ENCODE measurements at places on chromosomes 6 and 20.

DNA sequence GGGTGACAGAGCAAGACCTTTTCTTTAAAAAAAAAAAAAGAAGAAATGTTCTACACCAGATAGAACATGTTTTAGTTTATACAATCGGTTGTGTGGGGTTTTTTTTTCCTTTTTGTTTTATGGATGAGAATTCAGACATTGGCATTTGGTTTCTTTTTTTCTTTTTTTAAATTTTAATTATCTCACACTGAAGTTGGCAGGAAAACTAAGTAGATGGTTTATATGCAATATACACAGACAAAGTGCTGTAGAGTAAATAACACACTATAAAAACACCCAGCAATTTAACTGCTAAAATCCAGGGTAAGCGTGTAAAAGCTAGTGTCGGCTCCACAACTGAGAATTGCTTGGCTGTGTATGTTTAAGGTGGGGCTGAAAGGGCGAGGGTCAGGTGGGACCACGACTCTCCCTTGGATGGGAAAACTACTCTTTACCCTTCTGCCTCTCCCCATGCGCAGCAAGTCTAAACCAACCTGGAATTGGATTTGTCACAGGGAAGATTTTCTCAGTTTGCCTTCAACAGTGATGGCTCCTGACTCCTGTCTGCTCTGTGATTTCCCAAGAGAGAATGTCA lies 147.1 kb upstream of the MARCKS start:
- no peak for DNase-seq

DNA sequence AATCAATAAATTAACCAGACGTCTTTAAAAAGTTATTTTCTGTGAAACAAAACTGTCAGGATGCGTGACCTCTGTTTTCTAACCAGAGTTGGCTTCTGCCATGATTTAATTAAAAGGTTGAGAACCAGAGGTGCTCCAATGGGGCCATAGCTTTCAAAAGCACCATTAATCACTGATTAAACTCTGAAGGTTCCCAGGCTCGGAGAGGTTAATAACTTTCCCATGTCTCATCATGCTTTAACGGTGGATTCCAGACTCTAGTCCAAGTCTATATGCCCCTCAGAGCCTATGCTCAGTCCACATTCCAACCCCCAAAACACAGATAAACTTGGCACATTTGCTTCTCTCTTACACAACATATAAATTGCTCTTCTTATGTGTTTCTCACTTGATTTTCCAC lies 95.5 kb downstream of the SNAP91 start:
- DNase-seq: no peak

DNA sequence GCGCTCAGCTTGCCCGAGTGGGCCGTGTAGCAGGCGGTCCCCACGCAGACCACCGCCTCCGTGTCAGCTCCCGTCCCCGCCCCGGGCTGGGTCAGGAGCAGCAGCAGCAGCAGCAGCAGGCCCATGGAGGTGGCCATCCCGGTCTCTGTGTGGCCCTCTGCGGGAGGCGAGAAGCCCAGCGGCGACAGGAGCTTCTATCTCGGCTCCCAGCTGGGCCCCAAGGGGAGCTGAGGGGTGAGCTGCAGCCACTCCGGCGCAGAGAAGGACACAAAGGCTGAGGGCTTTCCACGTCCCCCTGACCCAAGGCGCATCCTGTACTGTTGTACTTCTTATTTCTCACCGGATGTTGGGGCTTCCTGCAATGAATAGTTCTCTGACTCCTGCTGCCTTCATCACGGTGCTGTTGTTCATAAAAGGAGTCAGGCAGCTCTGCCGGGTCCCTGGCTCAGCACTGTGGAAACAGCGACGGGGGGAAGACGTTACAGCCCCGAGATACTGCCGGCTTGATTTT lies at the start of gene CD93:
Gene CD93 (minus strand): TSS at position 269 of the 511 bp plus-strand sequence. CDS start 132 bp downstream, at position 137.
- no peak for DNase-seq

GRCh38 chr6:1832844-1833787 lies 223.4 kb downstream of the FOXC1 start:
- no peak for DNase-seq

- DNase-seq: no peak
Measured at GRCh38 chr20:51169813-51170212, 146.9 kb upstream of the KCNG1 start.

DNA sequence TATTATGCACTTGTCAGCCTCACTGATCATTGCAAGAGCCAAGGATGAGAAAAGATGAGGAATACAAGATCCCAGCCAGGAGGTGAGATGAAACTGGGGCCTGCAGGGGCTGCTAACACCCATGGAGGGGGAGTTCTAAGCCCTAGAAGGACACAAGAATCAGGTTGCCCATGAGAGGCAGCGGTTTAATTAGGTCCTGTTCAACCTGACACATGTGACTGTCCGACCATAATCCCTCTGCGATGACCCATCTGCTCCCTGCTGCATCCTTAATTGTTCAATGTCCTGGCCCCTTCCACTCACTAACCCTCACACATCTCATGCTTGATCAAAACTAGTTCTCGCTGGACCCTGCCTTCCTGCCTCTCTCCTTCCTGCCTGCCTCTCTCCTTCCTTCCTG lies 52.2 kb upstream of the NNAT start:
- DNase-seq: no peak

DNA sequence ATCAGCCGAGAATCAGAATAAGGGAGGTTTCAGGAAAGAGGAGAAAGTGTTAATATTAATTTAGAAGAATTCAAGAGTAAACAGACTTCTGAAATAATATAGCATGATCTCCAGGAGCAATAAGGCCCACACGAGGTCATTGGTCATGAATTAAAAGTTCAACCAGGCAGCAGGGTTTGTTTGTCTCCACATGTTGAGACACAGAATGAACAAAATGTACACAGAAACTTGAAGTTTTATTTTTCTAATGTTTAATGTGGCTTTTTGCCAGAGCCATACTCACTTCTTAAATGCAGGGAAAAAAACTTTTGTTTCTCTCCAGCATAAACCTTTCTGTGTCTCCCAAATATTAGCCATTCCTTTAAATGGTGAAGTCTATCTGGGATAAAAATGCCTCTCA lies 504.5 kb downstream of the HDGFL1 start:
- DNase-seq: no peak

- DNase-seq: no peak
Measured at GRCh38 chr20:5001174-5002076, at the start of gene SLC23A2. Gene SLC23A2 (minus strand): TSS chr20:5001510. CDS start chr20:4932562, 68,948 bp downstream.

DNA sequence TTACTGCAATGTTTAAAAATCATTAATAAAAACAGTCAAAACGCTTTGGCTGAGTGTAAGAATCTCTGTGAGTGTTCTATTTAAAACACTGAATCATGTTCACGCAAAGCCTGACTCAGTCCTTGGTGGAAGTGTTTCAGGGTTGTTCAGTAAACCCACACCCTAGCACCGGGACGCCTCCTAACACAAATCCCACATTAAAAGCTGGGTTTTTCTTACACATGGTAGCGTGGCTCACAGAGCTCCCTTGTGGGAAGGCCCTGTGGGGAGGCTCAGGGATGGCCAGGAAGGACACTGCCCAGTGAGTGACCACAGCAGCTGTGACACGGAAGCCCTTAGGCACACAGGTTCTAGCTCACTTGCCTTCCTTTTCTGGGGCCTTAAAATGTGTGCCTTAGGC lies 80.2 kb downstream of the GMPR start:
- peak; percentile 29 for DNase-seq

GRCh38 chr6:139334806-139335446 lies 39.5 kb downstream of the CITED2 start:
- peak; percentile 67 for DNase-seq

- DNase-seq: no peak
Measured at GRCh38 chr20:3839328-3839727, 7.3 kb upstream of the MAVS start.

GRCh38 chr6:158503846-158504245 lies 56.0 kb upstream of the TMEM181 start:
- no peak for DNase-seq

GRCh38 chr20:21936261-21936660 lies 230.8 kb downstream of the PAX1 start:
- no peak for DNase-seq

DNA sequence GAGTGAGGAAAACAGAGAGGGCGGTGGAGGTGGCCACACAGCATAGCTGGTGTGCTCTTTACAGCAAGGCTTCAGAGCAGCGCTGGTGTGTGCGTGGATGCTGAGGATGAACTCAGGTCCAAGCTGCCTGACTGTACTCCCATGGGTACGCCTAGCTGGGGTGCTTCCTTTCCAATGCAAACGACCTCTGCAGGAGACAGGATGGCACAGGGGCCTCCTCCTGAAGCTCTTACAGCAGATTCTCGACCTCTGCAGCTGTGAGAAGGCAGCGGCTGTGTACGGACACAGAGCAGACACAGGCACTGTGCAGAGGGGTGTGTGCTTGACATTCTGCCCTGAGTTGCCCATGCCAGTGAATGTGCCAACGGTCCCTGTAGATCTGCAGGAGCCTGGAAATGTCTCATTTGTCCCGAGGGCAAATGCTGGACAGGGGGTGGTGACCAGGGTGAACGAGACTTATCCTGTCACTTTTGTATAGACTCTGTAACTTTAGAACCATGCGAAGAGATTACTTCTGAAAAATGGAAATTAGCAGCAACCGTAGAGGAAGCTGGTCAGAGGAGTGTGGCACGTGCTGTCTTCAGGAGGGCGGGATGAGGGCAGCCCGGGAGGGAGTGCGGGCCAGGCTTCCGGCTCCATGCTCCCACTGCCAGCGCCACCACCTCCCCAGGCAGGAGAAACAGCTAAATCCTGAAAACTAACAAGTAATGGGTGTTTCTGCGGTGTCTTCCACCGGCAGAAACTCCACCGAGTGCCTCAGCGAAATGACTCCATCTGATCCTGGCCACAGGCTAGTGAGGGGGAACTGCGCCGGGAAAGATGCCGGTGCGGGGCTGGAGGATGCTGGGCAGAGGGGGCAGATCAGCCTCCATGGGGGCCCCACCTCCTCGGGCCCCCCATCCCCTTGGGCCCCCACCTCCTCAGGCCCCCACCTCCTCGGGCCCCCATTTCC lies 120.9 kb upstream of the RPS6KA2 start:
- no peak for DNase-seq

DNA sequence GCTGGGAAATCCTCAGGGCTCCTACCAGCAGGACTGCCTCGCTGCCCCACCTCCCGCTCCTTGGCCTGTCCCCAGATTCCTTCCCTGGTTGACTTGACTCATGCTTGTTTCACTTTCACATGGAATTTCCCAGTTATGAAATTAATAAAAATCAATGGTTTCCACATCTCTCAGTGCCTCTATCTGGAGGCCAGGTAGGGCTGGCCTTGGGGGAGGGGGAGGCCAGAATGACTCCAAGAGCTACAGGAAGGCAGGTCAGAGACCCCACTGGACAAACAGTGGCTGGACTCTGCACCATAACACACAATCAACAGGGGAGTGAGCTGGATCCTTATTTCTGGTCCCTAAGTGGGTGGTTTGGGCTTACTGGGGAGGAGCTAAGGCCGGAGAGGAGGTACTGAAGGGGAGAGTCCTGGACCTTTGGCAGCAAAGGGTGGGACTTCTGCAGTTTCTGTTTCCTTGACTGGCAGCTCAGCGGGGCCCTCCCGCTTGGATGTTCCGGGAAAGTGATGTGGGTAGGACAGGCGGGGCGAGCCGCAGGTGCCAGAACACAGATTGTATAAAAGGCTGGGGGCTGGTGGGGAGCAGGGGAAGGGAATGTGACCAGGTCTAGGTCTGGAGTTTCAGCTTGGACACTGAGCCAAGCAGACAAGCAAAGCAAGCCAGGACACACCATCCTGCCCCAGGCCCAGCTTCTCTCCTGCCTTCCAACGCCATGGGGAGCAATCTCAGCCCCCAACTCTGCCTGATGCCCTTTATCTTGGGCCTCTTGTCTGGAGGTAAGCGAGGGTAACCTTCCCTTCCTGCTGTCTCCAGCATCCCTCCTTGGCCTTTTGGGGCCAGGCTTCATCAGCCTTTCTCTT lies at the start of gene CFB:
Gene CFB (plus strand): TSS at position 589 of the 863 bp plus-strand sequence. CDS start 127 bp downstream, at position 716.
- DNase-seq: peak; percentile 84

DNA sequence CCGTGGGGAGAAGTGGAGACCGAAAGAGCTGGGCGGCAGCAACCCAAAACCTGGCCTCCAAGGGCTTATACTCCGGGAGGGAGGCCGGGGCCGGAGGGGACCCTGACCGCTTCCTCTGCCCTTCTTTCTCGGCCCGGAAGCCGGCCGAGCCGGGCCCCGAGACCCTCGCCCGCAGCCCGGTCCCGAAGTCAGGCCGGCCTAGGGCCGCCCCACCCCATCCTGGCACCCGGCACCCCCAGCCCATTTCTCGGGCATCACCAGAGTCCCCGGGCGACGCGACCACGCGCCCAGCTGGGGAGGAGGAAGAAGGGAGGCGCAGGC lies 572 bp upstream of the ZDHHC14 start:
- DNase-seq: no peak

- DNase-seq: no peak
Measured at GRCh38 chr6:151376440-151376839, 14.9 kb downstream of the ZBTB2 start.

DNA sequence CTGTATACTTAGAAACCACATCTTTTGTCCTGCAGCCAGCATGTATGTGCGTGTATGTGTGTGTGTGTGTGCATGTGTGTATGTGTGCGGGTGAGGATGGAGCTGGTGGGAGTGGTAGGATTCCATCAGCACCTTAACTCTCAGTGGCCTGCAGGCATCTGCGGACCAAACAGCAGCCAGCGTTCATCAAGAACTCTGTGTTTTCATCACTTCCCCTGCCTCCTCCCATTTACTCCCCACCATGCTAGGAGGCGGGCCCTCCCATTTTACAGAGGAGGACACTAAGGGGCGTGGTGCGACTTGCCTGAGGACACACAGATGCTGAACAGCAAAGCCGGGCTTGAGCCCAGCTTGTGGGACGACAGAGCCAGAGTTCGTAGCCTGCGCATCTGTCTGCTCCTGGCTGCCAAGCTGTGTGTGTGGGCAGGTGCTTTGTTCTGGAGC lies 8.9 kb downstream of the VSTM2L start:
- DNase-seq: peak; percentile 54

GRCh38 chr6:107668743-107669474 lies 155.2 kb downstream of the SCML4 start:
- DNase-seq: no peak

DNA sequence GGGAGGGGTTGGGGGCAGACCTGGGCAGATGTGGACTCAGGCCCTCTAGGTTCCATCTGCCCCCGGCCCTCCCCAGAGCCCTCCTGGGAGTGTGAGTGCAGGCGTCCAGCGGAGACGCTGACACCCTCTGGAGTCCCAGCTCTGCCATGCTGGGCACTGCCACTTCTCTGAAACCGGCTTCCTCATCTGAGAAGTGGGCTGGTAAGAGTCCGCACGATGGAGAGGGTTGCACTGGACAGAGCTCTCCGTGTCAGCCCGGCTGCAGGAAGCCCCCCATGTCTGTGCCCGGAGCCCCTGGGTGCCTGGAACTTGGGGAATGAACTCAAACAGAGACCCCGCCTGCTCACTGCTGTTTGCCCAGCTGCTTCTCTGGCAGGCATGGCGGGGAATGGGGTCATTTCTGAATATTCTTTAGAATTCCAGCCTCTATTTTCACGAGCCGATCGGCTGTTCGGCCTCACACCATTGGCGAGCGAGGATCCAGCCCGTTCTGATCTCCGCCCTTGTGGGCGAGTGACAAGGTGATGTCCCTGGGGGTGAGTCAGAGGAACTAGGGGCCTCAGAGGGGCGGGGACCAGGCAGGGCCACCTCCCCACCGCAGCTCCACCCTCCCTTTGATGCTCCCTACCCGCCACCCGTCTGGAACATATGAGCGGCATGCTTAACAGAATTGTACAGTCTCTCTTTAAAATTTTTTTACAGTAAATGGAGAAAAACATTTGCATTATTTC lies 47.8 kb upstream of the GATA5 start:
- peak; percentile 49 for DNase-seq
